ENCODE measurements at places on chromosomes 2 and 18. TPM values are rescaled to one million over a fixed set of nuclear protein-coding genes. Genes with fewer than 3 reads are reported as not detected.
A peak's percentile ranks its signal among the peaks of the same experiment; 100 is the strongest.

GRCh38 chr2:120439637-120440384, 93.9 kb downstream of the INHBB start:
- DNase-seq: no peak

DNA sequence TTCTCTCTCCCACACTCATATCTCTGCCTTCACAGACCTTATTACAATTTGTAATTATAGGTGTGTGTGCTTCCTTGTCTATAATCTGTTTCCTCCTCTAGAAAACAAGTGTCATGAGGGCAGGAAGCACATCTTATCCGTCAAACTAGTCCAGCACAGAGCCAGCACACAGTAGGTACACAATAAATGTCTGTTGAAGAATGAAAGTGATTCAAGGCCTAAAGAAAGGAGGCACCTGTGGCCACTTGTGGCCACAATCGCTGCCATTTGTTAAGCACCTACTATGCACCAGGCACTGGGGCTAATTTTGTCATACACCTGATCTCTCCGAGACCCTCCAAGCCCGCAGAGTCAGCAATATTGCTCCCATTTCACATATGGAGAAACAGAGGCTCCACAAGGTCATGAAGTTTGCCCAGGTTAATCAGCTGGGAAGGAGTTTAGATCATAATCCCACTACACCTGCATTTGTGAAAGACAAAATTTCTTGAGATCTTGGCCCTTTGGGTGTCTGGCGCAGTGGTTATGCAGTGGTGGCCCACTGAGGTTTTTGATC, 78.4 kb downstream of the TNS1 start:
- no peak for DNase-seq

GRCh38 chr18:28063271-28063761, 113.6 kb downstream of the CDH2 start:
- DNase-seq: no peak

DNA sequence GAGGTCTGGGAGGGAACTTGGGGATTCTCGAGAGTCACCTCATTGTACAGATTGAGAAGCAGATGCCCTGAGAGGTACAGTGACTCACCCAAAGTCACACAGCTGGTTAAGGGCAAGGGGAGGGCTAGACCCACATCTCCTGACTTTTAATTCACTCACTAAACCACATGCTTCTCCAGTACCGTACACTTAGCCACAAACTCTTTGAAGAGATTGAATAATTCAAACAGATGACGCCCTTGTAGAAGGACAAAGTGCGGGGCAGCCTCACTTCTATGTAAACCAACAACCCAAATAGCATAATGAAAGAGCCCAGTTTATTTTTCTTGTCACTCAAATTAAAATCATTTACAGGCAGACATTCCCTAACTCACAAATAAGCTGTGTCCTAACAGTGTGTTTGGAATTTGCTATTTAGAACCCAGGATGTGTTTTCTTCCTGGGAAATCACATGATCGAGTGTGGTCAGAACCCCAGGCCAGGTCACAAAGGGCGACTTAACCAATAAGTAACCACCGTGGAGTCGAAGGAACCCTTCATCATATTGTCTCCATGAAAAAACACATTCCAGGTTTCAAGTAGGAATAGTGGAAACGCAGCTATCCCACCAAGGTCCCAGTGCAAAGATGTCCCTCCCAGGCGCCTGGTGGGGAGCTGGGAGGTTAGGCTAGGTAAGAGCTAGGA, 35.8 kb upstream of the PTPN4 start:
- no peak for DNase-seq

DNA sequence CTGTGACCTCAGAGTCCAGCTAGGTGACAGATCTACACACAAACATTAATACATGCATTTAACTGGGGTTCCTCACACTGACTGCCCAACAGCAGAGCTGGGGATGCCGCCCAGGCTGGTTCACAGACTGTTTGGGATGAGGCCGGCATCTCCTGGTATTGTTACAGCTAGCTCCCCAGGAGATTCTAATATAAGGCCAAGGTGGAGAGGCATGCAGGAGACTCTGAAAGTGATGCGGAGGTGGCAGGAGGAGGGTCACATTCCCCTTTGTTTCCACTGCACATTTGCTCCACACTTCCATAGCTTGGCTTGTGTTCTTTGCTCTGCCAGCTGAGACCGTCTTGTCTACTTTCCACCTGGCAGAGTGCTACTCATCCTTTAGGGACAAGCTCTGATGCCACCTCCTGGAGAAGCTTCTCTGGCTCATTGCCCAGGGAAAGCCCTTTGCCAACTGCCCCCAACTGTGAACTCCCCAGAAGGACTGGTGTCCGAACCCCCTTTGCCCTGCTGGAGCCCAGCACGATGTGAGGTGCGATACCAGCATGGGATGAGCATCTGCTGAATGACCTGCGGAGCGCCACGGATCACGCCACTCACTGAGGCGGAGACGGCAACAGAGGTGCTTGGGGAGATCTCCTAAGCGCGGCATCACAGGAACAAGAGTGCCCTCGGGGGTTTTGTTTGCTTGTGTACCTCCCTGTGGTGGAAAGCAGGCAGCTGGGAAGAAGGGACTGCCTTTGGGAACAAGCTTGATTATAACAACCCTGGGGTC, 88.8 kb downstream of the UXS1 start:
- peak; percentile 59 for DNase-seq

DNA sequence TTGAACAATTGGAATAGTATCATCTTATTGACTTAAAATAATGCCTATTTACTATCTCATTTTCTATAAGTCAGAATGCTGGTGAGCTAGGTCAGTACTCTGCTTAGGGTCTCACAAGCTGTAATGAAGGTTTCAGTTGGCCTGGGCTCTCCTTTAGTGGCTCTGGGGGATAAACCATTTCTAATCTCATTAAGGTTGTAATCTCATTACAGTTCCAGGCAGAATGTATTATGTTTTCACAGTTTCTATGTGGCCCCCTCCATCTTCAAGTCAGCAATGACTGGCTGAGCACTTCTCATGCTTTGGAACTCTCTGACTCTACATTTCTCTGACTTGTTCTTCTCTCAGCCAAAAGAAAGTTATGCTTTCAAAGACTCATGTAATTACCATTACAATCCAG, 163.1 kb downstream of the CCDC178 start:
- no peak for DNase-seq

DNA sequence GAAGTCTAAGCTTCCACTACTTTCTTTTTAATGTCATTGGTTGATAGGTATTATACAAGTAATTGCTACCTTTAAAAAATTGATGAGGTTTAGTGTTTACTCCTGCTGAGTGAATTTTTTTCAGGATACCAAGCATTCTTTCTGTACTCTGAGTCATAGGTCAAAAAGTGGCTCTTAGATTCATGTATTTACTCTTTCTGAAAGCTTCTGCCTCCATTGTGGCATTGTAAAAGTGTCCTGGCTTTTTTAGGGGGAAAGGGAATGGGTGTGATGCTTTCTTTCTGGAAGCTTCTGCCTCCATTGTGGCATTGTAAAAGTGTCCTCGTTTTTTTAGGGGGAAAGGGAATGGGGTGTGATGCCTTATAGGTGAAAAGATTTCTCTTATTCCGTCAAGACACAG, 286.5 kb downstream of the LPIN1 start:
- no peak for DNase-seq

- no peak for DNase-seq
Measured at GRCh38 chr2:41580806-41581205, 467.0 kb upstream of the PKDCC start.

- DNase-seq: no peak
Measured at GRCh38 chr2:85134255-85134895, 1.2 kb downstream of the TCF7L1 start.

GRCh38 chr18:395456-396250, 104.8 kb downstream of the COLEC12 start:
- DNase-seq: no peak

DNA sequence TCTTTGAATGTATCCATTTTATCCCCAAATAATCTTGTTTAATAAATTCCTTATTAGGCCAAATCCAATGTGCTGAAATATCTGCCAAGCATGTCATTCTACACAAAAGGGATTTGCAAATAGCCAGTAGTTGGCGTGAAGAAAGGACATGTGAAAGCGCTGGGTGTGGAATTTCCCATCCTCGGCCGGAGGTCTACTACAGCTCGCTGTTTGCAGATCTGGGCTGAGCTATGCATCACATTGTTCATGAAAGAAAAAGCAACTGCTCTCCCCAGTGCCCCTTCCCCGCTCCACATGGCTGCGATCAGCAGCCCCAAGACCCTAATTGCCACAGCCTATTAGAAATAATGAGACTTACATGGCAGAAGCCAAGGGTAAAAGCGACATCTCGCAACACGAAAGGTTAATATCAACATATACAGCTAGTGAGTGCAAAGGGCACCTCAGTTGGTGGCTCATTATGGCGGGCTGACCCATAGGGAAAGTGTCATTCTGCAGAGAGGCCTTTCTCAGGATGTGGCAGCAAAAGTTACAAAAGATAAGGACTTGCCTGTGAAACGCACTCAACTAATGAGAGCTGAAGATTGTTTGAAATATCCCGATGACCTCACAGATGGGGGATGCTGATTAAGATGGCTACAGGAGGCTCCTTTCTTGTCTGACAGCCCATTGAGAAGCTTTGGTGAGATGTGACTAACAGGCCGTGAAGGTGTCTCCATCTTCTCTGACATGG, 126.9 kb upstream of the CYP1B1 start:
- DNase-seq: no peak

GRCh38 chr2:208046686-208047085, 21.4 kb upstream of the PLEKHM3 start:
- DNase-seq: no peak

GRCh38 chr2:16329421-16329820, 336.2 kb downstream of the CYRIA start:
- no peak for DNase-seq

GRCh38 chr2:6934345-6934744, 17.1 kb downstream of the RNF144A start:
- no peak for DNase-seq

DNA sequence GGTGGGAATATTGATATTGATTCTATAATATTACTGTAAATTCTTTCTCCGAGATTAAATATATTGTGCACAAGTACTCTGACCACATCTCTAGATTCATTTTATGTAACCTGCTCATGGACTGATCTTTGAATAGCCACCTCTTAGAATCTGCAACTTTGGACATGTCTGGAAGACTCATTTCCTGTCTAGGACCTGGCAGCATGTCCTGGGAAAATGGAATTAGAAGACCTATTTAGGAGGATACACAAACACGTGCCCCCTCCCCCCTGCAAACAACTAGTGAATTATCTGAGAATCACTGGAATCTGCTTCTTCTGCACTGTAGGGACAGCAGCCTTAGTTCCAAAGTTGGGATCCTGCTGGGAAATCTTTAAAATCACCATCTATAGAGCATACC, 94.1 kb downstream of the UBE2E3 start:
- no peak for DNase-seq

DNA sequence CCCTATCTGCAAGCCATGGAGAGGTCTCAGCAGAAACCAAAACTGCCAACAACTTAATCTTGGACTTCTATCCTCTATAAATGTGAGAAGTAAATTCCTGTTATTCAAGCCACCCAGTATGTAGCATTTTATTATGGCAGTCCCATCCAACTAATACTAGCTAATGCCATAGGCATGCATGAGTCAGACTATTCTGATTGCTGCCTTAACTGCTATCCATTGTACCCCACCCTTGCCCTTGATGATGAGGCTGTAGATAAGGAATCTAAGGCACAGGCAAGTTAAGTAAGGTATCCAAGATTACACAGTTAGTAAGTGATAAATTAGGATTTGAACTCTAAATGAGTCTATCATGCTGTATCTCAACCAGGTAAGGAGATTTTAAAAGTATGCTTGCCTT, 223.0 kb downstream of the UBE2E3 start:
- DNase-seq: no peak

DNA sequence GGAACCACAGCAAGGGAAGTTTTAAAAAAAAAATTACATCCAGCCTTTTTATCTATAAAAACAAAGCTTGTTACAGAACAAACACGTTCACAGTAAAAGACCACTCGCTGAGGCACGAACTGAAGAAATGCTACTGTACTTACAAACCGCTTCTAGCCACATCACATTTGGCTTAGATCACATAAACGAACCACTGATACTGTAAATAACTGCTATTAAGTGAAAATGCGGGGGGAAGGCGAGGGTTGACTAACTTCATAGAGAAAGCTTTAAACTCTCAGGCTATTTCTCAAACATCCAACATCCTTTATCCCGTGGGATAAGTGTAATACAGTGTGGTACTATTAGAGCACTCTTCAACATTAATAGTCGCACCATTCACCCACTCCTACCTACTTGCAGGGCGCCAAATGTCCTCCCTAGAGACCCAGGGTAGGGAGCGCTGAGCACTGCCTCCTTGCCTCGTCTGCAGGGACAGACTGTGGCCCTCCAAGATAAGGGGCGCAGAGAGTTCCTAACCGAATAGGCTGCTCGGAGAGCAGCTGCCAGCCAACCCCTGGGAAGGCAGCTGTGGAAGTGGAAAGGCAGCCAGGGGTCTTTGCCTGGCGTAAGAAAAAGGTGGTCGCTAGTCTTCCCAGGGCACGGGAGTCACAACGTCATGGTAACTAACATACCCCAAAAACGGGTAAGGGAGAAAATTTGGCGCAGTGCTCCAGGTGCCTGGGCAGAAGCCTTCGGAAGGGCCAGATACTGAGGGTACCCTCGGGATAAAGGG, 854 bp downstream of the GPR155 start:
- peak; percentile 48 for DNase-seq

- DNase-seq: no peak
Measured at GRCh38 chr2:185466915-185467314, 271.7 kb upstream of the FSIP2 start.

- no peak for DNase-seq
Measured at GRCh38 chr2:183493040-183493439, 368.8 kb downstream of the NUP35 start.

GRCh38 chr2:118699447-118700175, 147.8 kb downstream of the EN1 start:
- no peak for DNase-seq

DNA sequence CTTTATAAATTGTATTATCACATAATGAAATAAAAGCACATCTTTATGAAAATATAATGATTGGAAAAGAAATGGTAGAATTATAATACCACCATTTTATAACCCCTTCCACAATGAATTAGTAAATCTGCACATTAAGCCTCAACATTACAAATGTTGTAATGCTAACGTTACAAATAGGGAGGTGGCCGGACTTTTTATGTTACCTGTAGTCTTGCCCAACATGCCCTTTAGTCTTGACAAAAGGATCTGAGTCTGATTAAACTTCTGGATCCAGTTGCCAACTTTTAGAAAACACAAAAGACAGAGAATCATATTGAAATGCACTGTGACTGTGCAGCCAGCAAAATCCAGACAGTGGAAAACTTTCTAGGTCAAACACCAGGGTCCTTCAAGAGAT, 617.3 kb downstream of the KCNJ3 start:
- DNase-seq: no peak

The CFC1B gene
- total RNA-seq: not detected

The FAM161A gene
- total RNA-seq: 8.6 TPM

The IL37 gene
- total RNA-seq: not detected

The MRO gene
- total RNA-seq: not detected

The CIDEA gene
- total RNA-seq: not detected

The SPDYA gene
- total RNA-seq: 1.7 TPM

The LHCGR gene
- total RNA-seq: not detected

The IMPACT gene
- 32.1 TPM for total RNA-seq

The DSG1 gene
- not detected for total RNA-seq

The SERPINB13 gene
- total RNA-seq: not detected

The XDH gene
- not detected for total RNA-seq

The CDH7 gene
- not detected for total RNA-seq

The ASB18 gene
- total RNA-seq: not detected

The KCNG3 gene
- total RNA-seq: 3.9 TPM

The TMEM87B gene
- 12.4 TPM for total RNA-seq

The NT5C1B gene
- not detected for total RNA-seq

The NYAP2 gene
- total RNA-seq: not detected

The IL36B gene
- not detected for total RNA-seq

The C2orf66 gene
- not detected for total RNA-seq

The C2orf80 gene
- total RNA-seq: 7.4 TPM

The KLHL29 gene
- not detected for total RNA-seq

The STON1 gene
- total RNA-seq: 0.43 TPM
